ENCODE measurements at places on chromosomes 3 and 15.

DNA sequence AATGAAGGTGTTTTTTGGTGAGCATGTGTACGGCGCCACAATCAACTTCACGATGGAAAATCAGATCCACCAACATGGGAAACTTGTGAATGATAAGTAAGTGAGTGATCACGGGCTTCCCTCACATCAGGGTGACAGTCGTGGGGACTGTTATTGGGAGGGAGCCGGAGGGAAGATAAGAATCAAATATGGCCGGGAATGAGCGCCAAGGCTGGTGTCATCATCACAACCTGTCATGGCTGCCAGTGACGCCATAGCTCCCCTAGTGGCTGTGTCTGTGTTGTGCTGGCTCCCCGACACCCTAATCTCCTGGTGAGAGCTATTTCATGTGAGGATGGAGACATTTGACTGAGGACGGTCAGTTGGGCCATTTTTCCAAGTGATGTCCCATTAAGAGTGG is 168.5 kb downstream of the SV2B start:
- no peak for DNase-seq

DNA sequence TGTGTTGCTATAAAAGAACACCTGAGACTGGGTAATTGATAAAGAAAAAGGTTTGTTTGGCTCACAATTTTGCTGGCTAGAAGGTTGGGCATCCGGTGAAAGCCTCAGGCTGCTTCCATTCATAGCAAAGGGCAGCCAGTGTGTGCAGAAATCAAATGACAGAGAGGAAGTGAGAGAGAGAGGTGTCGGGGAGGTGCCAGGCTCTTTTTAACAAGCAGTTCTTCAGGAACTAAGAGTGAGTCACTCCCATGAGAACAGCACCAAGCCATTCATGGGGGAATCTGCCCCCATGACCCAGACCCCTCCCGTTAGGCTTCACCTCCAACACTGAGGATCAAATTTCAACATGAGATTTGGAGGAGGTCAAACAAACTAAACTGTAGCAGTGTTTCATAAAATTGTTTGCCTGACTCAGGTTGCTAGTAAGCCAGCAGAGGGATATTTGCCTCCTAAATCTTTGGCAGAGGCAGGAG is 4.5 kb upstream of the PARP15 start:
- DNase-seq, result no peak

- DNase-seq, result no peak
Measured at GRCh38 chr15:39770748-39771689, 11.6 kb downstream of the FSIP1 start.

GRCh38 chr3:41265011-41265545 is 65.8 kb downstream of the CTNNB1 start:
- no peak for DNase-seq

GRCh38 chr3:12956316-12956660 is 114.9 kb upstream of the RPL32 start:
- no peak for DNase-seq

- DNase-seq, result no peak
Measured at GRCh38 chr3:66856533-66856932, 141.6 kb upstream of the KBTBD8 start.

- DNase-seq, result no peak
Measured at GRCh38 chr3:45171283-45171682, 25.1 kb upstream of the CDCP1 start.

- no peak for DNase-seq
Measured at GRCh38 chr3:40718681-40719080, 193.9 kb downstream of the ZNF621 start.

DNA sequence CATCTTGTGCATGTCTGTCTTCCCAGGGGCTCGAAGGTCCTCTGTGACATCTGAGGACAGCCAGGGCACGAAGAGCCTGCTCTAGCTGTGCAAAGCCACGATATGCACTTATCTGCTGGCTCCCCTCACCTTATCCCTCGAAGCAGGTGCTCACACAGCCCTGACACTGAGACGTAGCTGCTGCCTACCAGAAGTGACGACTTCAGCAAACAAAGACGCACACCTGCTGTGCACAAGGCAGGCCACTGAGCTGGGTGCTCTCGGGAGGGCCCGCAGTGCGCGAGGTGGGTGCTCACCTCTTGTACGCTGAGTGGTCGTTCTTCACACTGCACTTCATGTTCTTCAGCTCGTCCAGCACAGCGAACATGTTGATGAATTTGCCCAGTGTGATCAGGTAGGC is 37.3 kb downstream of the CYFIP1 start:
- DNase-seq, result no peak

DNA sequence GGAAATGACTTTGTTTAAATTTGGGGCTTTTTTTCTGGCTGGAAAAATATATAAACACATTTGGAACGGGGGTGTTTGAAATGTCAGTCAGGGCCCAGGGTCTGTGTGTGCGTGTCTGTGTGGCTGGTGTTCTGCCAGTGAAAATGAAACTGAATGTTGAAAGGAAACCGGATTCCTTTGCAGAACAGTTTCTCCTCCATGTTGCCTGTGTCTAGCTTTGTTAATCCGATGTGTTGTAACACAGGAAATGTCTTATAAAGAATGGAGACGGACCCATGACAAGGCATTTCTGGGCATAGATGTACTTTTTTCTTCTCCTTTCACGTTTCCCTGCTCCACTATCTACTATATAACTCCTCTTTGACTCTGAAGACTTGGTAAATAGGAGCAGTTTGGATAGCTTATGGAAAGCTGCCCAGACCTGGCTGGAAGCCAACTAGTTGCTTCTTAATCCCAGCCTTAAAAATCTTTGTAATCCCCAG is 2.8 kb downstream of the SQOR start:
- DNase-seq, result no peak

DNA sequence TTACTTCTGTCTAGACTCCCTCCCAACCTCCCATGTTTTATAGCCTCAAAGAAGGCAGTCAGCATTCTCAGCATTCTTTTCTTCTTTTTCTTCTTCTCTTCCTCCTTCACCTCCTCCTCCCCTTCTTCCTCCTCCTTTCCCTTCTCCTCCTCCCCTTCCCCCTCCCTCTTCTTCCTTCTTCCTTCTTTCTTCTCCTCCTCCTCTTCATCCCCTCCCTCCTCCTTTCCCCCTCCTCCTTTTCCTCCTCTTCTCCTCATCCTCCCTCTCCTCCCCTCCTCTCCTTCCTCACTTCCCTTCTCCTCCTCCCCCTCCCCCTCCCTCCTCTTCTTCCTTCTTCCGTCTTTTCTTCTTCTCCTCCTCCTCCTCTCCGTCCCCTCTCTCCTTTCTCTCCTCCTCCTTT is 3.6 kb upstream of the LPCAT4 start:
- DNase-seq, result no peak

- no peak for DNase-seq
Measured at GRCh38 chr3:5275529-5275928, 88.0 kb downstream of the EDEM1 start.

- DNase-seq, result no peak
Measured at GRCh38 chr15:57656434-57656833, 50.1 kb upstream of the POLR2M start.

DNA sequence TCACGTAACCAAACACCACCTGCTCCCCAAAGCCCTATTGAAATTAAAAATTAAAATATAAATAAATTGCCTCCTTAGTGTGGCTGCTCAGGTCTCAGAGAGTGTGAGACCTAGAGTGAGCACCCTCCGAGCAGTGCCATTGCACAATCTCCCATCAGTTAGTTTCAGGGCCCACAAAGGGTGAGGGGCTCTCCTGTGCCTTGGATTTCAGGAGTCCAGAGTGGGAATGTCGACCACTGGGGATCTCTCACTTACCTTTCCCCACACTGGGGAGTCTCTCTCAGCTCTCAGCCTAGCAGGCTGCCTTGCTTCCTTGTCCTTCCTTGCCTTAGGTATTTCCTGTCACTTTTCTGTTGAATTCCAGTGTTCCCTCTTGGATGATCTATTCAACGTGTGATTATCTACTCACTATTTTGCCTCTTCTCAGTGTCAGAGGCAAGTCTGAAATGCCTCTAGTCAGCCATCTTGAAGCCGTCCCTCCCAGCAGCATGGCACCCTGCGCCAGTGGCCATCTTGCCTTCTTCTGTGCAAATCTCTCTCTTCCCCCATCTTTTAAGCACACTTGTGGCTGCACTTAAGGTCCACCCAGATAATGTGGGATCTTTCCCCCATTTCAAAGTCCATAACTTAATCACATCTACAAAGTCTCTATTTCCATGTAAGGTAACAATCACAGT is 119.3 kb downstream of the LRRK1 start:
- no peak for DNase-seq

GRCh38 chr3:57961828-57962447 is 46.3 kb upstream of the FLNB start:
- no peak for DNase-seq

DNA sequence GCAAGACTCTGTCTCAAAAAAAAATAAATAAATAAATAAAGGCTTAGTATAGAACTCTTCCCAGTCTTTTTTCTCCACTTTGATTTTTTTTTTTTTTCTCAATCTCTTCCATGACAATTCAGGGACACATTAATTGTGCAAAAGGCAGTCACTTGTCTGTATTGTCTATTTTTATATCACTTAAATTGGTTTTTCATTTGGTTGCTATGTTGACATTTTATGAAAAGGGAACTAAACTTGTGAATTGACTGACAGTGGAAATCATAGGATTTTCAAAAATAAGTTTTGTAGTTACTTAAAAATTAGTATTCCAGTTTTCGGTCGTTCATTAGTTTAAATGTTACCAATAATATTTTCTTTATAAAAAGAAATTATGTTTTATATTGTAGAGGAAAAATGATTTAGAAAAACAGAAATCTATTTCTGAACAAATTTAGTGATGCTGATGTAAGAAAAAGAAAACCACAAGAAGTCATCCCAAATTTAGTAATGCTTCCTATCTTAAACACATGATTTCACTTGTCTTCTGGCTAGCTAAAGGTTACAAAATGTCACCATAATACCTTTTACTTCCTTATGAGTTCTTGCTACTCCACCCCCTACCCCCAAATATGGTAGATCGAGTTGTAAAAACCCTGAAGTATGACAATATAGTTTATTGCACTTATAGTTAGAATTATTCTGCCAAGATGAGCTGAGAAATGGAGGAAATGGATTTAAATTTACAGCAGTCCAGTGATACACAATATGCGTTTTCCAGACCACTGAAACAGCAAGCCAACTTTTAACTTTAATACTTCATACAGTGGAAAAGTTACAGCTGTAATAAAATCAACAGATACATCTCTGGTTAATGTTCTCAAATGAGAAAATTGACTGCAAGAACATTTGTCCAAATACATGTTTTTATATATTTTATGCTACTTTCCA is 37.0 kb downstream of the PPARG start:
- no peak for DNase-seq

GRCh38 chr3:124845406-124845805 is 41.8 kb downstream of the ITGB5 start:
- DNase-seq, result no peak

DNA sequence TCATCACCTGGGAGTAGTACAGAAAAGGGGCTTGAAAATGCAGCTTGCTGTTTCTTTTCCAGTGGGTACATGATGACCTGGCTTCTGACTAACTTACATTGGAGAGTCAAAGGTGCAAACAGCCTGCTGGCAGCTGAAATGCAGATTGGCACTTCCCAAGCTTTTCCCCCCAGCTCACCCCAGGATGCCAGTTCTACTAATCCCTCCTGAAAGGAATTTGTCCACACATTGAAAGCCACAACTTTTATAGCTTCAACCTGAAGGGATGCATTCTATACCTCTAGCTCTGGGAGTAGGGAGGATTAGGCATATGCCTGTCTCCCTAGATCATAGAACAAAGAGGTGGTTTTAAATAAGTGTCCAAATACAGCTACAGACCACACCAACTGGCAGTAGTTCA is 281.7 kb downstream of the EFHB start:
- DNase-seq, result no peak

DNA sequence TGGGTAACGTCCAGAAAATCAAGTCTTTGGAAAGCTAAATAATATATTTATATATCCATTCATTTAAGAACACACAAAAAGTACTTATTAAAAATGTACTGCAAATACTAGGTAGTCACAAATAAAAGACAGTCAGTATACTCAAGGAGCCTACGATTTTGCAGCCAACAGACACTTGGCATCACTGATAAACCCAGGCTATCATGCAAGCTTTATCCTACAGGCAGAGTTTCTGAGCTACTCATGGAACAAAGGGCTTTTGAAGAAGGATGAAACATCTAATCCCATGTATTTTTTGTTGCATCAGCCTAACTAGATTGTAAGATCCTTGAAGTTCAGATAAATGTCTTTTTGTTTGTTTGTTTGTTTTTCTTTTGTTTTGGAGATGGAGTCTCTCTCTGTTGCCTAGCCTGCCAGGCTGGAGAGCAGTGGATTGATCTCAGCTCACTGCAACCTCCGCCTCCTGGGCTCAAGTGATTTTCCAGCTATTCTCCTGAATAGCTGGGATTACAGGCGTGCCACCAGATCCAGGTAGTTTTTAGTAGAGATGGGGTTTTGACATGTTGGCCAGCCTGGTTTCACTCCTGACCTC is 319.4 kb upstream of the MDFIC2 start:
- no peak for DNase-seq

DNA sequence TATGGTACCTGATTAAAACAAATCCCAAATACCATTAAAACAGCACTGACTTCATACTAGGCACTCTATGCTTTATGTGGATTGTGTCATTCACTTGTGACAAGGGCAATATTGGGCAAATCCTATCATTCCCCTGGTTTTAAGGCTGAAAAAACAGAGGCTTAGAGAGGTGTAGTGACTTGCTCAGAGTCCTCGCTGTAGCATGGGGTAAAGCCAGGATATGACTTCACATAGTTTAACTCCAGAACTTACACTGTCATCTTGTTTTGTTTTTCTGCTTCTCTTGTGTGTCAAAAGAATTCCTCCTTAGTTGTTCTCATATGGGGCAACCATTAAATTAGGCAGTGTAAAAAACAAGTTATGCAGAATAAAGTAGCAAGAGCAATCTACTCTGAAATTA is 40.3 kb upstream of the ICE2 start:
- no peak for DNase-seq

- DNase-seq, result no peak
Measured at GRCh38 chr3:34357461-34357860, 559.0 kb downstream of the PDCD6IP start.

DNA sequence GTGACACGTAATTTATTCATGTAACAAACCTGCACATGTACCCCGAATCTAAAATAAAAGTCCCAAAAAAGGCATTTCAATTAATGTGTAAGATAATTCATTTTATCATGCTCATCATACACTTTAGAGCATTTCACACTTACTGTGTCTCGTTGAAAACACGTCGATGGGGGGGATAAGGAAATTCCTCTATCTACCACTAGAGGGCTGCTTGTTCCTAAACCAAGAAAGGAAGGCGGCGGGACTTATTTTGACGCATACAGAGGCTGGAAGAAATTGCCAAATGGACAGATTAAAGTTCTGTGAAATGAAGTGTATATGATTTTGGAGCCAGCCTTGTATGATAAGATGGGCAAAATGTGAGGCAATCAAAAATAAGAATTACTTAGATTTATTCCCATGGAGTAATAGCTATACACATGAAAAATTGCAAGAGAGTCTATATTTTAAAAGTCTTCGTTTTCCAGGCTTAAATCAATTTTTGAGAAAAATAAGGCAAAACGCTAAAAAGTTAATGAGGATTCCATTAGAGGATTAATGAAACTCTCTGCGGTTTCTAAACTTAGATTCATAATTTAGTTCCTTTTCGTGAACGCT is 346.8 kb downstream of the CNTN3 start:
- no peak for DNase-seq
